ENCODE measurements at places on chromosomes 7 and 10.

- DNase-seq: no peak
Measured at GRCh38 chr10:102641402-102641801, 2.9 kb upstream of the TRIM8 start.

GRCh38 chr7:149476791-149477190 is 15.9 kb upstream of the ZNF777 start:
- no peak for DNase-seq

- DNase-seq: no peak
Measured at GRCh38 chr7:91496251-91496820, 232.1 kb downstream of the FZD1 start.

DNA sequence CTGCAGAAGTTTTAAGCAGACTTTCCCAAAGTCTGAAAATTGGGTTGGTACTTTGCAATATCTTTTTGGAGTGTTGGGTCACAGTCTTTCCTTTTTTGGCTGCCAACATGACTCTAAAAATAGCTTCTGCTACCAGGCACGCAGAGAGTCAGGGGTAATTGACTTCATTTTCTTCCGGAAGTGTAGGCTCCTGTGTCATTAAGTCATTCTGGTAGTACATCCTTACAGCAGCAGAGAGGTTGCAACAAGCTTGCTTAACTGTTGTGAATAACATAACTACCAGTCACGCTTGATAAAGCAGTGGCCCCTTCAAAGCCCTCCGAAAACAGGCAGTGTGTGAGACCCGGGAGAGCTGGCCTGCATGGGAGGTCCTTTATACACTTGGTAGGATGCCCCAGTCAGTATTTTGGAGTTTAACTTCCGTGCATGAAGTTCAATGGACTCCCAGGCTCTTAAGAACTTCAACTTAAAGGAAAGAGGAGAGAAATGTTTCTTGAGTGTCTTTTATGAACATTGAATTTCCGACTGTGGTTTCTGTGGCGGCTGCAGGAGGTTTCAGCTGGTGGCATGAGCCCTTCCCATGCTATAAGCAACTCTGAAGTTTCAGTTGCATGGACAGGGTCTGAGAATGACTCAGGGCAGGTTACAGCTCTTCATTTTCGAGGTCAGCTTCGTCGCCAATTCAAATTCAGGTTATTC is 310.7 kb downstream of the GALNT17 start:
- DNase-seq: no peak

- DNase-seq: no peak
Measured at GRCh38 chr7:89738549-89738948, 415.7 kb upstream of the STEAP1 start.

DNA sequence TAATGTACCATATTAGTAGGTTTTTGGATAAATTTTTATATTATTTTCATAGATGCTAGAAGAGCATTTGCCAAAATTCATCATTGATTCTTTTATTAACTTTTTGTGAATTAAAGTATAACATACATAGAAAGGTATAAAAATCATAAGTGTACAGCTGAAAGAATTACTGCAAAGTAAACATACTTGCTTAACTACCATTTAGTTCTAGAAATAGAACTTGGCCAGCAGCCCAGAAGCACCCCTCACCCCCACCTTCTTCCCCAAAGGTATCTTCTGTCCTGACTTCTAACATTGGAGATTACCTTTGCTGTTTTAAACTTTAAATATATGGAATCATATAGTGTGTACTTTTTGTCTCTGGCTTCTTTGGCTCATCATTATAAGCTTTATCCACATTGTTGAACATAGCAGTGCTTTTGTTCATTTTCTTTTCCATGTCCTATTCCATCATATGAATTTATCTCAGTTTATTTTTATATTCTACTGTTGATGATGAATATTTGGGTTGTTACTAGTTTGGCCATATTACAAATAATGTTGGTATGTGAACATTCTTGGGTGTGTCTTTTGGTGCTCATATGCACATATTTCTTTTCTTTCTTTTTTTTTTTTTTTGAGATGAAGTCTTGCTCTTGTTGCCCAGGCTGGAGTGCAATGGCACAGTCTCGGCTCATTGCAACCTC is 142.8 kb downstream of the ADK start:
- DNase-seq: no peak

GRCh38 chr10:98446151-98446660 is 529 bp downstream of the HPS1 start:
- peak; percentile 47 for DNase-seq

- no peak for DNase-seq
Measured at GRCh38 chr10:73931767-73932619, 21.1 kb downstream of the PLAU start.

DNA sequence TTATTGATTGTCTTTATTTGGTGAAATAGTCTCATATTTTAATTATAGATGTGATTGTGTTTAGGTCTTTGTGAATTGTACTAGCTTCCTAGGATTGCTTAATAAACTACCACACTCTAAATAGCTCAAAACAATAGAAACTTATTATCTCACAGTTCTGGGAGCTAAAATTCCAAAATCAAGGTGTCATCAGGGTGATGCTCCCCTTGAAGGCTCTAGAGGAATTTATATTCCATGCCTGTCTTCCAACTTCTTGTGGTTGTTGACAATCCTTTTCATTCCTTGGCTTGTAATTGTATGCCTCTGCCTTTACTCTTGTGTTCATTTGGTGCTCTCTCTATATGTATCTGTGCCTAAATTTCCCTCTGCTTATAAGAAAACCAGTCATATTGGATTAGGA is 155.3 kb upstream of the AKR1E2 start:
- no peak for DNase-seq

- DNase-seq: no peak
Measured at GRCh38 chr10:95976362-95977229, 66.8 kb upstream of the CCNJ start.

DNA sequence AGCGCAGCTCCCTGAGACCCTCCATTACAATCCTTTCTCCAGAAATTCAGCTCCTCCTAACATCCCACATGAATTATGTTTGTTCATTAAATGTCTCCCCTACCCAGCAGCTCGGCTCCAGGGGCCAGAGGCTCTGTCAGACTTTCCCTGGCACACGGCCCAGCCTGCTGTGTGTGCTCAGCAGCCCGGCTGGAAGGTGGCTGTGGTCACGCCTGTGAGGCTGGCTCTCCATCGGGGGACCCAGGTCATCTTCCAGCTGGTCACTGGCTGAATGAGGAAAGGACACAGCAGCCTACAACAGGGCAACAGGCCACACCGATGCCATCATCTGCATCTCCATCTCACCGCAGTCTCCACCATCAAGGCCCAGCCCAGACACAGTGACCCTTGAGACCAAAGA is 219.8 kb downstream of the MAD1L1 start:
- no peak for DNase-seq

GRCh38 chr7:157904211-157904865 is 567.5 kb downstream of the DNAJB6 start:
- no peak for DNase-seq

- no peak for DNase-seq
Measured at GRCh38 chr10:18879284-18879683, 169.3 kb upstream of the MALRD1 start.

Measured in uterus (tissue), 4 donors.